Hepatocyte (in vitro differentiated cells): ENCODE measurements at places on chromosomes 16 and 17. TPM values are rescaled to one million over a fixed set of nuclear protein-coding genes. Genes with fewer than 3 reads are reported as not detected.

The CDYL2 gene
- total RNA-seq = 11.6 and 12.2 TPM in 2 replicates

DNA sequence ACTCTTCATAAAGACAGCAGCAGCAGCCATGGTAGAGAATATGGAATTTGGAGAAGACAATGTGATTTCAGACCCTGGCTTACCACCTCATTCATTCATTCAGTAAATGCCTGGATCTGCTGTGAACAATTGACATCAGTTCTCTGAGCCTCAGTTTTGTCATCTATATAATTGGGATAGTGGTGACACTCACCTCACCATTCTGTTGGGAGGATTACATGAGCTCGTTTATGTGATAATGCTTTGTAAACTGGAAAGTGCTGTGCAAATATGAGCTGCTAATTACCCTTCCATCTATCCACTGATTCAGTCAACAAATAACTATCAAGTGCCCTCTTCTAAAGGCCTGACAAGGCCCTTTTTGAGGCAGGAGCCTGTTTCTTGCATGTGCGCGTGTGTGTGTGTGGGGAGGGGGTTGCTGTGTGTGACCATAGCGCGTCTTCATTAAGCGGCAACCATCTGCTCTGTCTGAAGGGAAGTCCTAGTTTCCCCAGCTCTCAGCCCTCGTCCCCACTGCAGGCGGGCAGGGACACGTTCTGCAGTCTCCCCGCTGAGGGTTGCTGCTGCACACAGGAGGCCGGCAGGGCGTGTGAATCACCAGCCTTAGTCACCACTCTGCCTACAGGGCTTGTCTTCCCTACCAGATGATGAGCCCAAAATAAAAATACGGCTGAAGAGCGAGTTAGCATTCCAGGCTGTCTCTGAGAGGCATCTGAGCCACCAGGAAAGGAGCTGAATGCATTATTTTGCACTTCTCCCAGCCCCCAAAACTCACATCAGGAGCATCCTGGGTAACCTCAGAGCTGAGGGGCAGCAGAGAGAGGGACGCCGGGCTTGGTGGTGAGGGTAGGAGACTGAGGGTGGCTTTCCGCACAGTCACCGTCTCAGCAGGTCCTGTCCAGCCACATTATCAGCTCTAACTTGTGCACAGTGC, 19.9 kb downstream of the ARL4D start:
- H3K36me3 ChIP-seq = no peaks in the 10 kb centered on the region
- peak; percentile 79 for DNase-seq
- H3K27me3 ChIP-seq = no peaks in the 10 kb centered on the region
- no peak overlapping the region for H3K4me3 ChIP-seq

GRCh38 chr17:64174686-64175456, 44.9 kb upstream of the ERN1 start:
- peak overlapping the region; percentile 62 for H3K27ac ChIP-seq
- peaks cover 19% of the 10 kb centered on the region for H3K4me1 ChIP-seq
- no peaks in the 10 kb centered on the region for H3K36me3 ChIP-seq
- DNase-seq = no peak

The CDK5R1 gene
- 1.1 and 1.3 TPM in 2 replicates for total RNA-seq

DNA sequence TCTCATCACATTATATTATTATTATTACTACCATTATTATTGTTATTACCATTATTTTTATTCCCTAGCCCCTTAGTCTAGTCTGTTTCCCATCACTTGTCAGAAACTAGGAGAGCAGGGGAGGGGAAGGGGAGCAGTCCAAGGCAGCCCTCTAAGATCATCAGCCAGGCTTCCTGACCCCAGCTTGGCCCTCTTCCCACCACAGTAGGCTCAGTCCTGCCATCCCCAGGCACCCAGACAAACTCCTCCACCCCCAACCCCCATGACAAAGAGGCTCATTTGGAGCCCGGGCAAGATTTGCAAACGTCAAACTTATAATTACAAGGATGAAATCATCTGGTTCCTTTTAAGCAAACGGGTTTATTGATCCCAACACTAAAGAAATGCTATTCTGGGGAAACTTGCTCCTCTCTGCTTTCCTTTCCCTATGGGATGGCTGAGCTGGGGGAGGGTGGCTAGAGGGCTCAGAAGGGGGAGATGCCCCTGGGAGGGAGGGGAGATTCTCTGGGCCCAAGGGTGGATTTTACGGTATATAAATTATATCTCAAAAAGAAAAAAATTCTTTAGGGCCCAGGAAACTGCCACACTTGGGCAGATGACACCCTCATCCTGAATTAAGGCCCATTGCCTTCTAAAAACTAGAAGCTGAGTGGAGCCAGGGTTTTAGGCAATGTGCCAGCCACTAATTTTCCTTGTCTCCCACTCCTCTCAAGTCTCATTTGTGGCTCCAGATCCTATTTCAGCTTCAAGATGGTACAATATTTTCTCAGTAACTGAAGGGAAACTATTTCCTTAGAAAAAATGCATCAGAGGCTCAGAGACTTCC, 4.4 kb upstream of the CBFB start:
- no peak for DNase-seq
- no peaks in the 10 kb centered on the region for H3K36me3 ChIP-seq
- H3K4me3 ChIP-seq = no peak overlapping the region
- no peaks in the 10 kb centered on the region for H3K27me3 ChIP-seq
- H3K4me1 ChIP-seq = peaks cover 22% of the 10 kb centered on the region

GRCh38 chr16:85683363-85683762, 5.4 kb downstream of the GINS2 start:
- no peaks in the 10 kb centered on the region for H3K27me3 ChIP-seq
- no peak for DNase-seq
- no peak overlapping the region for H3K4me3 ChIP-seq
- H3K27ac ChIP-seq = no peak overlapping the region
- H3K4me1 ChIP-seq = peaks cover 6% of the 10 kb centered on the region

The PRR35 gene
- total RNA-seq = not detected in 2 replicates

- H3K4me1 ChIP-seq = no peaks in the 10 kb centered on the region
- DNase-seq = no peak
- H3K36me3 ChIP-seq = no peaks in the 10 kb centered on the region
- no peaks in the 10 kb centered on the region for H3K27me3 ChIP-seq
These were observed 51.5 kb downstream of the GNAO1 start for GRCh38 chr16:56242740-56243139.

DNA sequence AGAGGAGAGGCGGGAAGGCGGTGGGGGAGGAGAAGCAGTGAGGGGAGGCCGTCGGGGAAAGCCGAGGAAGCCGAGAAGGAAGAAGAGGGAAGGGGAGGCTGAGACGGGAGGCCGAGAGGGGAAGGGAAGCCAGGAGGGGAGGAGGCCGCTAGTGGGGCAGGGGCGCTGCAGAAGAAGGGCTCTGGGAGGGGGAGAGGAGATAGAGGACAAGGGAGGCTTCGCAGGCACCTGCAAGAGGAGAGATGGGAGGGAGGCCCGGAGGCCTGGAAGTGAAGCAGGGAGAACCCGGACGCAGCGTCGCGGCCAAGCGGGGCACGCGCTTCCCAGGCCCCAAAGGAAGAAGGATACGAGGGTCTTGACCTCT, 2.3 kb downstream of the C17orf58 start:
- H3K27ac ChIP-seq = peak overlapping the region; percentile 100
- no peaks in the 10 kb centered on the region for H3K27me3 ChIP-seq
- peak overlapping the region; percentile 97 for H3K4me3 ChIP-seq

- no peaks in the 10 kb centered on the region for H3K36me3 ChIP-seq
- H3K27ac ChIP-seq = no peak overlapping the region
- no peaks in the 10 kb centered on the region for H3K4me1 ChIP-seq
- H3K4me3 ChIP-seq = no peak overlapping the region
- DNase-seq = no peak
These were observed 62.4 kb upstream of the AKTIP start for GRCh38 chr16:53565296-53565863.

- H3K36me3 ChIP-seq = no peaks in the 10 kb centered on the region
- no peak for DNase-seq
- no peaks in the 10 kb centered on the region for H3K27me3 ChIP-seq
- no peak overlapping the region for H3K27ac ChIP-seq
These were observed 1.3 kb upstream of the TNS4 start for GRCh38 chr17:40502716-40503115.

DNA sequence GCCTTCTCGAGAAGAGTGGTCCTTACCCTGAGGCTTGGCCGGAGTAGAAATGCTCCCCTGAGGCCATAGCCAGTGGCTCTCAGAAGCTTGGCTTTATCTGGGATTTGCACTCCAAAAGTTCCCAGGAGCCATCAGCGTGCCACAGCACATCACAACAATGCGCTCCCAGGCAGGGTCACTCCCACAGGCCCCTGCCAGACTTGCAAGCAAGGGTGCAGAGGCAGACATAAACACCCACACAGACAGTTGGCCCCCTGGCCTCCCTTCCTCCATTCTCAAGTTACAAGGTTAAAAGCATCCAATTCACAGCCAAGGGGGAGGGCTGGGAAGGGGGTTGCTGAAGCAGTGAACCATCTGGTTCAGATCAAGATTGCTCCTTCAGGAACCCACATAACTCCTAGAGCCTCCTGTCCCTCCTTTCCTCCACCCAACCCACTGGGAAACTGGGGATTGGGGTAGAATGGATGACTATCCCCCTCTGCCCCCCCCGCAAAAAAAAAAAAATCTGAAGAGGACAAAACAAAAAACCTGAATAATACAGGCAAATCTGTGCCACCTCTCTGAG, 1.8 kb downstream of the ST3GAL2 start:
- H3K27me3 ChIP-seq = no peaks in the 10 kb centered on the region
- H3K4me3 ChIP-seq = no peak overlapping the region
- peak overlapping the region; percentile 75 for H3K27ac ChIP-seq
- H3K4me1 ChIP-seq = peaks cover 53% of the 10 kb centered on the region

GRCh38 chr16:14608604-14609003, 21.5 kb downstream of the PARN start:
- H3K4me3 ChIP-seq = no peak overlapping the region
- no peaks in the 10 kb centered on the region for H3K27me3 ChIP-seq
- no peaks in the 10 kb centered on the region for H3K36me3 ChIP-seq

GRCh38 chr16:48101069-48101674, 54.6 kb downstream of the ABCC12 start:
- no peak overlapping the region for H3K4me3 ChIP-seq
- no peaks in the 10 kb centered on the region for H3K4me1 ChIP-seq
- no peak overlapping the region for H3K27ac ChIP-seq
- no peaks in the 10 kb centered on the region for H3K27me3 ChIP-seq

DNA sequence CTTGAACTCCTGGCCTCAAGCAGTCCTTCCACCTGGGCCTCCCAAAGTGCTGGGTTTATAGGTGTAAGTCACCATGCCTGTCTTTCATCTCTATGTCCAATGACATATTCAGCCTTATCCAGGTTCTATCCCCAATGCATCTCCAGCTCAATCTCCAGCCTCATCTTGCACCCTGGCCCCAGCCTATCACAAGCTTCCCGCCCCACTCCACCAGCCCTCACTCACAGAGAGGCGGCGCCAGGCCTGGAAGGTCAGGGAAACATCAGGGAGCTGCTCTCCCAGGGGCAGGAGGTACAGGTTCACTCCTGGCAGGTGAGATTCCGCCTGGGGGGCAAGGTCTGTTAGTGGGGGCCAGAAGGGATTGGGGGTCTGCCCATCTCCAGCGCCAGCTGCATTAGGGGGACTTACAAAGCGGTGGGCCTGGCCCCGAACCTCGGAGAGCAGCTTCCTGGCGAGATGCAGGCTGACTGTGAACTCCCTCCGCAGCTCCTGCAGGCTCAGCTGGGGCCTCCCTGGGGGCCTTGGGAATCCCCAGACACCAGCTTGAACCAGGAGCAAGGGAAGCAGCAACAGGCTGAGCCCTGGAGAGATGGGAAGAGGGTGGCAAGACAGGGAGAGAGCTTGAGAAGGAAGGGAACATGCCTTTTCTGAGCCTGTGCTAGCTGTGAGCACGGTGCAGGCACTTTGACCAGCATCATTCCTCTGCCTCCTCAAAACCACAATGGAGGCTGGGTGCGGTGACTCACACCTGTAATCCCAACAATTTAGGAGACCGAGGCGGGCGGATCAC, 3.0 kb downstream of the IL27 start:
- H3K4me1 ChIP-seq = no peaks in the 10 kb centered on the region
- H3K27ac ChIP-seq = no peak overlapping the region
- no peak overlapping the region for H3K4me3 ChIP-seq
- DNase-seq = no peak
- H3K27me3 ChIP-seq = no peaks in the 10 kb centered on the region
- no peaks in the 10 kb centered on the region for H3K36me3 ChIP-seq

DNA sequence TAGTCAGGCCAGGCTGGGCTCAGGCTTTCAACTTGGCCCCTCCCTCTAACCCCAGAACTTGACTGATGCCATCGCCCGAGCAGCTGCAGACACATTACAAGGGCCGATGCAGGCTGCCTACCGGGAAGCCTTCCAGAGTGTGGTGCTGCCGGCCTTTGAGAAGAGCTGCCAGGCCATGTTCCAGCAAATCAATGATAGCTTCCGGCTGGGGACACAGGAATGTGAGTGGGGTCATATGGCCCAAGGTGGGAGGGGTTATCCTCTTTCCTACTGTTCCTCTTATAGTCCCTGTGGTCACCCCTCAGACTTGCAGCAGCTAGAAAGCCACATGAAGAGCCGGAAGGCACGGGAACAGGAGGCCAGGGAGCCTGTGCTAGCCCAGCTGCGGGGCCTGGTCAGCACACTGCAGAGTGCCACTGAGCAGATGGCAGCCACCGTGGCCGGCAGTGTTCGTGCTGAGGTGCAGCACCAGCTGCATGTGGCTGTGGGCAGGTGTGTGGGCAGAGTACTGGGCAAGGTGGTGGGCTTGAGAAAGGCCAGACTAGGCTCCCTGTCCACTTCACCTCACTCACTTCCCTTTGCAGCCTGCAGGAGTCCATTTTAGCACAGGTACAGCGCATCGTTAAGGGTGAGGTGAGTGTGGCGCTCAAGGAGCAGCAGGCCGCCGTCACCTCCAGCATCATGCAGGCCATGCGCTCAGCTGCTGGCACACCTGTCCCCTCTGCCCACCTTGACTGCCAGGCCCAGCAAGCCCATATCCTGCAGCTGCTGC, 2.1 kb upstream of the NRN1L start:
- no peak overlapping the region for H3K4me3 ChIP-seq
- no peaks in the 10 kb centered on the region for H3K27me3 ChIP-seq
- H3K4me1 ChIP-seq = peaks cover 3% of the 10 kb centered on the region
- no peaks in the 10 kb centered on the region for H3K36me3 ChIP-seq
- DNase-seq = no peak

GRCh38 chr16:7997966-7998365, 592.3 kb downstream of the TMEM114 start:
- no peak overlapping the region for H3K27ac ChIP-seq
- no peak overlapping the region for H3K4me3 ChIP-seq
- no peaks in the 10 kb centered on the region for H3K4me1 ChIP-seq
- H3K36me3 ChIP-seq = no peaks in the 10 kb centered on the region

GRCh38 chr16:54437921-54438320, 151.3 kb upstream of the IRX3 start:
- DNase-seq = no peak
- no peaks in the 10 kb centered on the region for H3K4me1 ChIP-seq
- H3K27ac ChIP-seq = no peak overlapping the region
- H3K4me3 ChIP-seq = no peak overlapping the region
- peaks cover 3% of the 10 kb centered on the region for H3K27me3 ChIP-seq

DNA sequence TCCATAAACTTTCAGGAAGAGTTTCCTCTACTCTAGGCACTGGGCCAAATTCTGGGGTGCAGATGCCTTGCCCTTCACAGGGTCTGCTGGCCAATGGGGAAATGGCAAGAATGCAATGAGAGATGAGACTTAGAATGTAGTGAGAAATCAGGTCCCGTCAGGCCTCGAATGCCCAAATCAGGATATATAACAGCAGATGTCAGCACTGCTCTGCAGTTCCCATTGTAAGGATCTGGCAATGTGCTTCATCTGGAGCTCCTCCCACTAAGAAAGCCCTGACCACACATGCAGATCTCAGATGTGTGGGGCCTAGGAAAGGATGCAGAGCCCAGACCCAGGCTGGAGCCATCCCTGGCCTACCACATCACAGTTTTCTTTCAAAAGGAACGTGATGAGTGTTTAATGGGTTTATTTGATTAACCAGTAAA, 13.9 kb upstream of the LPCAT2 start:
- H3K27me3 ChIP-seq = no peaks in the 10 kb centered on the region
- peak; percentile 81 for DNase-seq
- peaks cover 15% of the 10 kb centered on the region for H3K4me1 ChIP-seq
- peak overlapping the region; percentile 24 for H3K27ac ChIP-seq

The SHBG gene
- 6.1 and 9.0 TPM in 2 replicates for total RNA-seq
